ENCODE measurements at places on chromosomes 2 and 18.

GRCh38 chr2:133360190-133360589, 208.1 kb downstream of the NCKAP5 start:
- DNase-seq: no peak

- no peak for DNase-seq
These were observed 35.5 kb upstream of the YWHAQ start for GRCh38 chr2:9666306-9666705.

DNA sequence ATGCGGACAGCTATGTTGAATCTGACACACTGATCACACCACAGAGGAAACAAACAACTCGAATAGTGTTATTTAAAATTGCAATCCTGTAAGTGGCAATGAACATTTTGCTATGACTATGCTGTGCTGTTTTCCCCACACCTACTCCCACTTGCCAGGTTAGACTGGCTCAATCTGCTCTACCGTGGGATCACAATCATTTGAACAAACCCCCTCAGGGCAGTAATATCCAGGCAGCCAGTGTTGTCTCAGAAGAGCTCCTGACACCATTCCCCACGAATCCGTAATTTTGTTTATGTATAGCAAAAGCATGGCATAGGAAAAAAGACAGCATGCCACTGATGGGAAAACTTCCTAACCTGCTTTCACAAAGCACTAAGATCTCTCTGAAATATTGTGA, 284.3 kb downstream of the ERBB4 start:
- no peak for DNase-seq

DNA sequence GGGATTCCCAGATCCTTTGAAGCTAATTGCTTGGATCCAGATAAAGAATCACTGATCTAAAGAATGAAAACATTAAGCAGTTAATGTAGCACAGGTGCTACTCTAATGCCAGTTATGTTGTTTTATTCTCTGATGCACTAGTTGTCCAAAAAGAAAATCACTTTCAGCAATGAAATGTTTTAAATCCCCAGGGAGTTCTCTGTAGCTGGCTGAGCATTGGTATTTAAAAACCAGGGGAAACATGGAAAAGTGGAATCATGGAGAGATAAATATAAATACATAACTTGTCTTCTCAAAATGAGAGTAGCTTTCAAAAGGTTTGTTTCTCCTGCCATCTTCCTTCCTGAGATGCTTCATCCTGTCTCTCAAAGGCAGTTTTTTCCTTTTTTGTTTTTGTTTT, 37.7 kb downstream of the CD302 start:
- DNase-seq: no peak

- DNase-seq: no peak
These were observed 2.3 kb downstream of the EML4 start for GRCh38 chr2:42171396-42171980.

GRCh38 chr2:165497659-165498317, 28.3 kb downstream of the CSRNP3 start:
- no peak for DNase-seq

- DNase-seq: no peak
These were observed 82.1 kb downstream of the ACTR2 start for GRCh38 chr2:65309699-65310098.

GRCh38 chr2:24816404-24816803, 23.2 kb downstream of the CENPO start:
- no peak for DNase-seq

DNA sequence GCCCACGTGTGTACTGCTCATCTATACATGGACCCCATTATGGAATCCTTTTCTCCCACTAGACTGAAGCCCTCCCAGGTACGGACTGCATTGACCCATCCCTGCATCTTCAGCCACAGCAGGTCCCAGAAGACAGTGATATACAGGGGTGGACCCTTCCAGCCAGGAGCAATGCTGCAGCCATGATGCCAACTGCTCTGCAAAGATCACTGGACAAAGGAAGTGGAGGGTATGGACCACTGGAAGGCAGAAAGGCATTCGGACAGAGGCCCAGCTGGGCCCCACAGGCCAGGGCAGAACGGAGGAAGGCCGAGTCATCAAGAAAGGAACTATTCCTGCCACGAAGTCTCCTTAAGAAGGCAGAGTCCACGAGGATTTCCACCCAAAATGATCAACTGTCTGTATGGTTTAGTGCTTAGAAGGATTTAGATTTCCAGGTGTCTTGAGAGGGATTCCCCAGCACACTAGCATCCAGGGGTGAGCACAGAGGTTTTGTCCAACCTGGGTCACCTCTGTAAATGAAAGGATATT, 93.4 kb downstream of the TWIST2 start:
- no peak for DNase-seq

DNA sequence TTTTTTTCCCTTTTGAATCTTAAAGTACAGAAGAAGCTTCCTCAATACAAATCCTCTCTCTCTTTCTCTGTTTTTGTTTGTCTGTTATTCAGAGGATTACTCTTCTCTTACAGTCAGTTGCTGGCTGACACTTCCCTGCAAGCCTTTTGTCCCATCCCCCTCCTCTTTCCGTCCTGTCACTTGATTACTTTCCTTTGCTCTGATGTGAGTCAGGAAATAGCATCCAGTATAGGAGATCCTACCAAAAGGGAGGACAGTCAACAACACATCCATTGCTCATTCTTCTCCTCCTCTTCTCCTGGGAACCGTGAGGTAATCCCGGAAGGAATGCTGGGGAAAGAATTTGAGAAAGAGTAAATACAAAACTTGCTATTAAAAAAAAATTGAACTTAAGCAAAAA, 79.3 kb upstream of the SCN7A start:
- DNase-seq: no peak

- no peak for DNase-seq
These were observed 195.1 kb downstream of the TMEM247 start for GRCh38 chr2:46674488-46674887.

DNA sequence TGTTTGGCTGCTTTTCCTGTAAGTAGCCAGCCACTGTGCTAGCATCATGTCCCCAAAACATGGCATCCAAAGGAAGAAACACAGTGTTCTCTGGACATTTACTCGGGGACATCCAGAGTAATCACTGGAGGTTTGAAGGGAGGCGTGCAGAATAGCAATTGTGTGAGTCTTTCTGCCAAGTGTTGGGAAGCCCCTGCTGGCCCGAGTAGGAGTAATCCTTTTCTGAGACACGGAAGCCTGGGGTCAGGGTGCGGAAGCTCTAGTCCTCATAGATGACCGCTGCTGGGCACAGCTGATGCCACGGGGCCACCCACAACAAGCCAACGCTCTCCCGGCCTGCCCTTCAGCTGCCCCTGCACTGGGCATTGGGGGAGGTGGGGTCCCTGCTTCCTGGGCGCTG, 24.8 kb upstream of the HDAC4 start:
- no peak for DNase-seq

DNA sequence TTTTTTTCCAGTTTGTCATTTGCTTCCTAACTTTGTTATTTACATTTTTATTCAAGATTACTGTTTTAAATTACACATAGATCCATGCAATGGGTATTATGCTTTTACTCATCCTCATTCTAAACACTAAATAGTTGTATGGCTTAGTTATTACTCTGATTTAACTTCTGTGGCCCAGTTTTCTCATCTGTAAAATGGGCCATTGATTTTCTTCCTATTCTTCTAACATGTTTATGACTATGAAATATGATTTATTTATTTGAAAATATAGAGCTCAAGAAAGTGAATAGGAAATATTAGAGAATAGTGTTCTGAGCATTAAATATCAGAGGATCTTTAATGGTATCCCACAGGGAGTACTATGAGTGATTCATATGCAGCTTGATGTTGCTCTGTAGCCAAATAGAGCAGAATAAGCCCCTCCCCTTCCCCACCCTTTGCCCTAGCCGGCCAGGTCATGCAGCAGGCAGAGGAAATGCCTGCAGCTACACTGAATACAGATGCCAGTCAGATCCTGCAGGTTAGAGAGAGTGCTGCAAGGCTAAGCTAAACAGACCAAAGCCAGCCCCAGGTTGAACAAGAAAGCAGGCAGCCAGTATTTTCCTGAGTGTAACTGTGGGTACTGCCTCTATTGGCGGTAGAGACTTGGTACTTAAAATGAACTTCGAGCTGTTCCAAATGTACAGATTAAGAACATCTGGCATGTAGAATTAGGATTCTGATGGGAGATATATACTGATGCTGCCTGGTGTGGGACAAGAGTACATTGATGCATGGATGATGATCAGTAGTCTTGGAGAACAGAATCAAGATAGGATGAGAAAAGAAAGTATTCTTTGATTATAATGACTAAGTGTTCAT, 11.7 kb upstream of the ACYP2 start:
- DNase-seq: no peak
